ENCODE measurements at places on chromosomes 2 and 18. TPM values are rescaled to one million over a fixed set of nuclear protein-coding genes. Genes with fewer than 3 reads are reported as not detected.

The HOXD13 gene
- 0.07 TPM for total RNA-seq

The SPP2 gene
- total RNA-seq, result not detected

The GNAL gene
- 38.9 TPM for total RNA-seq

The PAX8 gene
- not detected for total RNA-seq

- DNase-seq, result peak; percentile 73
Observed at GRCh38 chr2:43186679-43187374, 39.6 kb downstream of the ZFP36L2 start.

- DNase-seq, result peak; percentile 40
Observed at GRCh38 chr2:95350368-95350767, 52.1 kb upstream of the FAHD2A start.

- DNase-seq, result no peak
Observed at GRCh38 chr2:84649487-84650142, 133.3 kb downstream of the DNAH6 start.

GRCh38 chr2:19462256-19462645 lies 103.8 kb upstream of the OSR1 start:
- DNase-seq, result no peak

- no peak for DNase-seq
Observed at GRCh38 chr2:22784566-22784965, 600.4 kb upstream of the KLHL29 start.

DNA sequence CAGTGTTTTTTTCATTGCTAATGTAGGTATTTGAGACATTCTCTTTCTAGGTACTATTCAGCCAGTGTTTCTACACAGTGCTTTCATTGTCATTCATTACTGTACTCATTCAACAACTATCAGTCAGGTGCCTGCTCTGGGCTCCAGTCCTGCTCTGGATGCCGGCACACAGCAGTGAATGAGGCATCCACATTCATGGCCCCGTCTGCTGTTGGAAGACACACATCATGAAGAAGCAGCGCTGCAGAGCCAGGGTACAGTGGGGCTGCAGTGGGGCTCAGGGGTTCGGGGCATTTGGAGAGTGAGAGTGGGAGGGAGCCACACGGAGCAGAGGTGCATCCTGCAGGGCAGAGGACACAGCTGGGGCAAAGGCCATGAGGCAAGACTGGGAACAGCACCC lies 737.2 kb upstream of the RAB6C start:
- no peak for DNase-seq

GRCh38 chr18:47247416-47248114 lies 3.9 kb downstream of the SKOR2 start:
- DNase-seq, result peak; percentile 94

- DNase-seq, result no peak
Observed at GRCh38 chr18:48157956-48158355, 227.5 kb upstream of the SMAD2 start.

DNA sequence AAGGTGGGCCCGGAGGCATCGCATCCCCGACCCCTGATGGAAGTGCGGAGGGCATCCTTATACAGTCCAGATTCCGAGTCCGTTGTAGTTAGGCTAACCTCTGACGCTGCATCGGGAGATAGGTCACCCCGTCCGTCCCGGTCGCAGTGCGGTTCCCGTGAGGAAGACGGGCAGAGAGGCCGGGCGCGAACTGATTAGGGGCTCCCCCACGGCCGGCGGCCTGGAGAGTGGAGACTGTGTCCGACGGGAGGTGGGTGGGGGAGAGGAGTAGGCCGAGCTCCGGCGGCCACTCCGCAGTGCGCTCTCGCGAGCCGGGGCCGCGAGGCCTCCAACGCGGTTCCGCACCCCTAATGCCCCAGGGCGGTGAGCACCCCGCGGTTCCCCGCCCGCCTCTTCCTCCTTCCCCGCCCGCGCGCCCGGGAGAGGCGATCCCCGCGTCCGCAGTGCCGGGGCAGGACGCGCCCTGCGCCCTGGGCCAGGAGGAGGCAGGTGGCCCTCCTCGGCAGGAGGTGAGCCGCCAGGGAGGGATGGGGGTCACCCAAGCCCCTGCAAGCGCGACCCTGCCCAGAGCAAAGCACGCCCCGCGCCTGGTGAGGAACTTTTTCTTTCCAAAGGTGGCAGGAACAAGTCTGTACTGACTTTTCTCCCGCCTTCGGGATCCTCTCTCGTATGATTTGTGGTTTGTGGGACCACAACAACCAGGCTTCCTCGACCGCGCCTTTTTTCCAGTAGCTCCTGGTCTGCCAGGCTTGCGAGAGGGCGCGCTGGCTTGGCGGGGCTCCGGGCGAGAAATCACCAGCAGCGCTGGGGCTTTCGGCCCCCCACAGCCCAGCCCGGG lies 1.4 kb upstream of the SP5 start:
- DNase-seq, result peak; percentile 70

GRCh38 chr2:120014226-120014980 lies 1.5 kb downstream of the EPB41L5 start:
- DNase-seq, result peak; percentile 35

DNA sequence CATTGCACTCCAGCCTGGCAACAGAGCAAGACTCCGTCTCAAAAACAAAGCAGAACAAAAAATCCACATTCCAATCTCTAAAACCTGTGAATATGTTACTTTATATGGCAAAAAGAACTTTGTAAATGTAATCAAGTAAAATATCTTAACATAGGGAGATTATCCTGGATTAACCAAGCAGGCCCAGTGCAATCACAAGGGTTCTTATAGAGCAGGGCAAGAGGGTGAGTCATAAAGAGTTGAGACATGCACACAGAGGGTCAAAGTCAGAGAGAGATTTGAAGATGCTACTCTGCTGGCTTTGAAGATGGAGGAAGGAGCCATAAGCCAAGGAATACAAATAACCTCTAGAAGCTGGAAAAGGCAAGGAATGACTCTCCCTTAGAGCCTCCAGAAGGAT lies 60.9 kb upstream of the SLC9A2 start:
- DNase-seq, result no peak

DNA sequence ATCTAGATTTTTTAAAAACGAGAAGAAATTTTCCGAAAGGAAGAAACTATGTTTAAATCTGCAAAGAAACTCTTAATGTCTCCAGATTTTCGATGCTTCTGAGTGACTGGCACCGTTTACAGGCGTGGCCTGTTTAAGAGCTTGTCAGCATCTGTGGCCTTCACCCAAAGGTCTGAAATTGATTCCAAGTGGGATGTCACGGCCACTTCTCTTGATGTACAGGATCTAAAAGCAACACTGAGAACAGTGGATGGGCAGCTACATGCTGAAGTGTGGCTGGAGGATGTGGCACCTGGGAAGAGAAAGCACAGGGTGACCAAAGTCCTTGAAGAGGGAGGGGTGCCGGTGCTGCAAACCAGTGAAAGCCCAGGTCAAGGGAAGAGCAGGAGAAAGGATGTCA lies 28.0 kb downstream of the EMILIN2 start:
- DNase-seq, result no peak

- peak; percentile 68 for DNase-seq
Observed at GRCh38 chr2:230762317-230762896, 49.8 kb downstream of the CAB39 start.

DNA sequence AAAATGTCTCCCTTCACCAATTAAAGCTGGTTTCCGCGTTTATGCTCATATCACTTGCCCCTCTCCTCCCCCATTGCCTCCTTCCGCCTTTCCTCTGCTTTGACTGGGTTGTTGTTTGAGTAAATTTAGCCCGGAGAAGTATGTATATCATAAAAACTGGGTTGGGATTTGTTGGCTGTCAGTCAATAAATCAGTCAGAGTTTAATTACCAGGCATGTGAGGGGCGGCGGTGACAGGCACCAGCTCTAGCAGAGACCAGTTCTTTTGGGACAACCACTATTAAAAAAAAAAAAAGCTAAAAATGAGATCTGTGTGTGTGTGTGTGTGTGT lies 382.4 kb upstream of the SMIM21 start:
- no peak for DNase-seq

DNA sequence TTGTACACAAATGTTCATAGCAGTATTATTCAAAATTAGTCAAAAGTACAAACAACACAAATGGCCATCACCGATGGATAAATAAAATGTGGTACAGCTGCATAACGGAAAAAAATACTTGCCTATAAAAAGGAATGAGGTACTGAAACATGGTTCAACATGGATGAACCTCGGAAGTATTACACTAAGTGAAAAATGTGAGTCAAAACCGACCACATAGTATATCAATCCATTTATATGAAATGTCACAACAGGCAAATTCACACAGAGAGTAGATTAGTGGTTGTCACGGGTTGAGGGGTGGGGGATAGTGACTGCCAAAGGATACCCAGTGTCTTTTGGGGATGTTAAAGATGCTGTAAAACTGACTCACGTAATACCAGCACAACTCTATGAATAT lies 3.5 kb downstream of the SS18 start:
- no peak for DNase-seq

DNA sequence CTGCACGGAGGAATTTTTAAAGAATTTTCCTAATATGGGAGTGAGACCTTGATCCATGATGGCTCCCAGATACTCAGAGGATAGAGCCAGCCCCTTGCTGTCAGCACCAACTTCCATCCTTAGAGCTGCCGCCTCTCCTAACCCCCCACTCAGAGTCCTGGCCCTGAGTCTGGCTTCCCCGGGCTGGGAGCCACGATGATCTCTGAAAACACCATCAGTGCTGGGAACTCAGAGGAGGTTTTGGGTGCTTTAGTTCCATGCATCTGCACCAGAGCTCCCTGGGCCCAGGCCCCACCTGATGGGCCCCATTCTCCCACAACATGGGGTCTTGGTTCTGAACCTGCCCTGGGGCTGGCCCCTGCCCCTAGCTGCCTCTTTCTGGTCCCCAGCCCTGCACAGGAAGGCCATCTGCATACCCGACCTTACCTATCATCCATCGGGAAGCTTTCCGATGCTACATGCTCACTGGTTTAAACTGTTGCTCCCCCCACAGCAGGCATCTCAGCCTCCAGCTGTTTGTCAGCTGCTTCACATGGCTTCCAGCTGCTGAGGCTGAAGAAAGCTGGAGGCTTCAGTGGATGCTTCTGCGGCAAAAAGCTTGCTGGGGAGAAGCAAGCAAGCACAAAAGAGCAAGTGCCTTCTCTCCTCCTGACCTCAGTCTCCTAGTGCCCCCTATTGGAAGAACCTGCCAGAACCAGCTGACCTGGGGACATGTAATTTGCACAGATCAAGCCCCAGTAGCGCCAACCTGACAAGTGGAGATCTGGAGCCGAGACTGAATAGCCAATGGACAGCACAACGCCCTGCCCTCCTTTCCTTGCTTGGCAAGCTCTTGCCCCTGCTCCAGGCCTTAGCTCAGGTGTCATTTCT lies 24.2 kb upstream of the RHOB start:
- DNase-seq, result peak; percentile 77

GRCh38 chr2:46248171-46248570 lies 49.0 kb upstream of the EPAS1 start:
- no peak for DNase-seq

DNA sequence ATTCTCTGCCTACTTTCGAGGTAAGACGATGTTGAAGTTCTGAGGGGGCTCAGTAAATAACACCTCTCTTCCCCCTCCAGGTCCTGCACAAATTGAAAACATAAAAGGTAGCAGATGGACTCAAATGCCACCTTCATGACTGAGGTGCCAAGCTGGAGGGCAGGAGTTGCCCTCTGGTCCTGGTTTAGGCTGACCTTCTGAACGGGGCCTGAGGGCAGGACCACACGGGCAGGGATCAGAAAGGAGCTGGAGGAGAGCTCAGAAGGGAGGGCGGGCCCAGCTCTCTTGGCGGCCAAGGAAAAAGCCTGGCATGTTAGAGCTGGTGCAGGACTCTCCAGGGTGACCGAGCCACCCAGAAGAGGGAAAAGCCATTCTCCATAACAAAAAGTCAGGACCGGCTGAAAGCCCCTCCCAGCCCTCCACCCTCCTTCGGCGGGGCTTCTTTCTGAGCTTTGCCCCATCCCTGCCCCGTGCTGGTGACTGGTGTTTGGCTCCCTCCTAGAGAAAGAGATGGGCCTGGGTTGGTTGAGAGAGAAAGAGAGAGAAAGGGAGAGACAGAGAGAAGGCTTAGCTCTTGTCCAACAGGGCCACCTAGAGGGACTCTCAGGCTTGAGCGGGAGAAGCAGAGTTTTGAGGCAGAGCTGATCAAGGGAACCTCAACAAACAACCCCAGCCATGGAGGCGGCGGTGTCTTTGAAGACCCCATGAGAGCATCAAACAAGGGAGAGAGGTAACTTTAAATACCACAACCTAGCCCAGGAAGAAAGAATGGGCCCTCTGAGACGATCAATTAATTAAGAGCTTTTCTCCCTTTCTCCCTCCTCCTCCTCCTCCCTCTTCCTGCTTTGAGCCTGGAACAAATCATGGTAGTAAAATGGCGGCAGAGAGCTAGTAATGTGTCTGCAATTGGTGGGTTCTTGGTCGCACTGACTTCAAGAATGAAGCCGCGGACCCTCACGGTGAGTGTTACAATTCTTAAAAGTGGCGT lies 50.8 kb downstream of the WIPF1 start:
- DNase-seq, result peak; percentile 77

GRCh38 chr2:157735532-157735931 lies 106.9 kb upstream of the ACVR1C start:
- no peak for DNase-seq

DNA sequence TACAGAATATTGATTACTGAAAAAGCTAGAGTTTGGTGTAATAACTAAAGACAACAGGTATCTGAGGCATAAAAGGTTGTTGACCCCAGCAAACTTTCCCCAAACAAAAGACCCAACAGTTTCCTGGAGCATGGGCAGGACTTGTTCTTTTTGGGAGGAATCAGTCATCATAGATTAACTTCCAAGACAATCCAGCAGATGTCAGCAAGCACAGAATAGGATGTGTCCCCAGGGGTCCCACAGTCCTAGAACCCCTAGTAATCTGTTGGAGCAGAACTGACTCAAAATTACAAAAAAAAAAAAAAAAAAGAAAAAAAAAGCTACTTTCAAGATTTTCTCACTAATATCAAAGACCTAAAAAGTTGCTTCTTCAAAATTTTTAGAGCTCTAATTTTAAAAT lies 564.7 kb upstream of the SLC39A10 start:
- peak; percentile 9 for DNase-seq

- no peak for DNase-seq
Observed at GRCh38 chr2:207385076-207385475, 144.7 kb upstream of the CREB1 start.

DNA sequence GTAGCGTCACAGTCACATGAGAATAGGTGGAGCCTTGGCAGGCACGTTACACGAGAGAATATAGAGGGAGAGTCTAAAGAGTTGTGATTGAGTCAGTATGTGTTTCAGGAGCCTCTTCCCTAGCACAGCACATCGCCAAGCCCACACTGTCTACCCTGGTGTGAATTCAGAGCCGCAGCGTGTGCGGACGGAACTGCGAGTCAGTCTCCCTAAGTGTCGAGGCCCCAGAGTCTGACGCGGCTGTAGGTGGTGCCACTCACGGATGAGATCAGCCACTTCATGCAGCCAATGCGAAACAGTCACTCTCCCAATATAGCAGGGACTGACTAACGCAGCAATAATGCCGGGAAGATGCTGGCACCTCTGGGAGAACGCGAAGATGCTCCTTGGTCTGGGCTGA lies 587.3 kb upstream of the ID2 start:
- DNase-seq, result no peak

GRCh38 chr2:223860809-223861738 lies 23.7 kb upstream of the AP1S3 start:
- DNase-seq, result no peak
